ENCODE measurements at places on chromosomes 11 and 22. TPM values are rescaled to one million over a fixed set of nuclear protein-coding genes. Genes with fewer than 3 reads are reported as not detected.

GPHA2 gene
- not detected for total RNA-seq

CSKMT gene
- 14.0 TPM for total RNA-seq

KCTD14 gene
- 2.4 TPM for total RNA-seq

MYEOV gene
- under 0.01 TPM for total RNA-seq

HOATZ gene
- total RNA-seq: not detected

FGF4 gene
- total RNA-seq: not detected

BIRC2 gene
- 79.9 TPM for total RNA-seq

RASD2 gene
- total RNA-seq: under 0.01 TPM

All from nasal cavity respiratory epithelium epithelial cell of viscerocranial mucosa (primary cell).